DND-41 (cell line): ENCODE measurements at places on chromosomes 12 and 14.

GRCh38 chr12:122036153-122036552 is 14.5 kb downstream of the BCL7A start:
- no peak overlapping the region for H3K27ac ChIP-seq
- no peaks in the 10 kb centered on the region for H3K4me1 ChIP-seq
- peaks cover 79% of the 10 kb centered on the region for H3K36me3 ChIP-seq
- no peaks in the 10 kb centered on the region for H3K27me3 ChIP-seq
- no peak for DNase-seq
- H3K4me3 ChIP-seq, result no peak overlapping the region

GRCh38 chr12:43599708-43600107 is 47.7 kb upstream of the ADAMTS20 start:
- H3K4me1 ChIP-seq, result no peaks in the 10 kb centered on the region
- no peak for DNase-seq
- no peaks in the 10 kb centered on the region for H3K27me3 ChIP-seq
- H3K27ac ChIP-seq, result no peak overlapping the region
- no peaks in the 10 kb centered on the region for H3K36me3 ChIP-seq

- H3K36me3 ChIP-seq, result no peaks in the 10 kb centered on the region
- H3K4me1 ChIP-seq, result no peaks in the 10 kb centered on the region
- no peak overlapping the region for H3K4me3 ChIP-seq
- peaks cover 15% of the 10 kb centered on the region for H3K27me3 ChIP-seq
- DNase-seq, result no peak
Measured at GRCh38 chr14:93970585-93970964, 5.8 kb downstream of the ASB2 start.

- no peaks in the 10 kb centered on the region for H3K4me1 ChIP-seq
- no peaks in the 10 kb centered on the region for H3K36me3 ChIP-seq
- H3K27ac ChIP-seq, result no peak overlapping the region
Measured at GRCh38 chr12:108505129-108505528, 9.9 kb upstream of the FICD start.
